ENCODE measurements at places on chromosomes 6 and 20. TPM values are rescaled to one million over a fixed set of nuclear protein-coding genes. Genes with fewer than 3 reads are reported as not detected.

GRCh38 chr20:19018881-19019280 is 193.6 kb upstream of the SLC24A3 start:
- DNase-seq, result no peak
- H3K4me1 ChIP-seq, result no peaks in the 10 kb centered on the region
- no peak overlapping the region for H3K4me3 ChIP-seq
- H3K36me3 ChIP-seq, result no peaks in the 10 kb centered on the region
- no peak overlapping the region for H3K27ac ChIP-seq
- H3K27me3 ChIP-seq, result no peaks in the 10 kb centered on the region

GRCh38 chr20:50194831-50195523 is 4.3 kb downstream of the CEBPB start:
- peak overlapping the region; percentile 99 for H3K27ac ChIP-seq
- no peak overlapping the region for H3K4me3 ChIP-seq
- no peaks in the 10 kb centered on the region for H3K4me1 ChIP-seq
- no peaks in the 10 kb centered on the region for H3K36me3 ChIP-seq

DNA sequence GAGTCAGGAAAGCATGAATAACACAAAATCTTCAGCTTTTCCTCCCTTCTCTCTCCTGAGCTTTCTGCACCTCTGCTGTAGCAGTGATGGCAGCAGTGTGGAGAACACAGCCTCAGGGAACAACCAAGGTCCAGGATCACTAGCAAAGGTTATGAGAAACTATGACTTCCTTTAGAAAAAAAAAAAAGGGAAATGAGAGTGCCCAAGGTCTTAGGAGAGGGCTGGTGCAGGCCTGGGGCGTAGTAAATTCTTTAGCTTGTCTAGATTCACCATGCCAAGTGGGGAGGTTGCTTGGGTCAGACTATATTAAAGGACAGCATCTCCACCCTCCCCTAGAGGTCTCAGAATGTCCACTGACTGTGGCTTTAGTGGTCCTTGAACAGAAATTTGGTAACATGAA is 40.4 kb upstream of the POLR1H start:
- DNase-seq, result no peak
- H3K27ac ChIP-seq, result no peak overlapping the region
- H3K27me3 ChIP-seq, result no peaks in the 10 kb centered on the region
- H3K36me3 ChIP-seq, result no peaks in the 10 kb centered on the region
- H3K4me3 ChIP-seq, result no peak overlapping the region

- no peaks in the 10 kb centered on the region for H3K4me1 ChIP-seq
- no peaks in the 10 kb centered on the region for H3K27me3 ChIP-seq
- no peaks in the 10 kb centered on the region for H3K36me3 ChIP-seq
- no peak overlapping the region for H3K27ac ChIP-seq
- no peak for DNase-seq
Measured at GRCh38 chr20:60253471-60253870, 295.2 kb downstream of the CDH26 start.

DNA sequence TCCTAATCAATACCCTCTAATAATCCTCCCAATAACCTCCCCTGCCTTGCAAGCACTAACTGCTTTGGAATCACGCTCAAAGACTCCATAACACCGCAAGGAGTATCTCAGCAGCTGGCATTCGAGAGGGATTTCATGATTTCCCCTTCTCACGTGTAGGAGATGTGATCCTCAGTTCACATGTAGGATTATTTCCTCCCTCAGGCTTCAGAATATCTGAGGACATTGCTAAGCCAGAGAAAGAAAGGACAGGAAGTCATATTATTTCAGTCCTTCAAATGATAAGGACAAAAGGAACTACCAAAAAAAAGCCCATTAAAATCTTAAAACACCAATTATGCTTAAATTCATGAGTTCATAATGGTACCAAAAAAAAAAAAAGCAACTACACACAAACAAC is 122.9 kb downstream of the NFATC2 start:
- H3K36me3 ChIP-seq, result no peaks in the 10 kb centered on the region
- no peak for DNase-seq
- no peaks in the 10 kb centered on the region for H3K27me3 ChIP-seq
- no peak overlapping the region for H3K27ac ChIP-seq

GRCh38 chr20:50866036-50866685 is 65.1 kb downstream of the ADNP start:
- H3K27me3 ChIP-seq, result no peaks in the 10 kb centered on the region
- H3K4me3 ChIP-seq, result no peak overlapping the region
- no peaks in the 10 kb centered on the region for H3K36me3 ChIP-seq
- no peaks in the 10 kb centered on the region for H3K4me1 ChIP-seq
- H3K27ac ChIP-seq, result no peak overlapping the region

- no peaks in the 10 kb centered on the region for H3K27me3 ChIP-seq
- no peak overlapping the region for H3K27ac ChIP-seq
- H3K4me3 ChIP-seq, result no peak overlapping the region
- no peaks in the 10 kb centered on the region for H3K36me3 ChIP-seq
- DNase-seq, result no peak
Measured at GRCh38 chr6:83917001-83917400, 57.5 kb downstream of the CYB5R4 start.

DNA sequence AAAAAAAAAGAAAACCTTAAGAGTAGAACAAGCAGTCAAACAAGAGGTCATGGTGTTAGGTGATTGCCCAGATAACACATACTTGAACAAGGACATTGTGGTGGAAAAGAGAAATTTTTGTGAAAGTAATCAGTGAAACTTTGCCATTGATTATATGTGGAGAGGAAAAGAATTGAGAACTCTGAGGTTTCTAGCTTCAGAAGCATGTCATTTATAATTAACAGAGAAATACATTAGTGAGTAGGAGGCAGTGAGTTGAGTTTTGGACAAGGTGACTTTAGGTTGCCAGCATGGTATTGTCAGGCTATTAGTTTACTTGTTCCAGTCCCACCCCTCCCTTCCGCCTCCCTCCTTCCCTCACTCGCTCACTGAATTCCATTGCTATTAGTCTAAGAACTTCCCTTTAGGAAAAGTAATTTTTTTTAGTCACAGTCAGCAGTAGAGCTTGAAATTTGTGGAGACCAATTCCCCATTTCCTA is 17.2 kb downstream of the TAB2 start:
- H3K4me1 ChIP-seq, result no peaks in the 10 kb centered on the region
- no peak for DNase-seq
- H3K27me3 ChIP-seq, result no peaks in the 10 kb centered on the region
- no peak overlapping the region for H3K4me3 ChIP-seq

GRCh38 chr6:9520417-9521151 is 894.3 kb downstream of the TFAP2A start:
- H3K4me3 ChIP-seq, result no peak overlapping the region
- no peaks in the 10 kb centered on the region for H3K4me1 ChIP-seq
- no peaks in the 10 kb centered on the region for H3K36me3 ChIP-seq
- H3K27me3 ChIP-seq, result no peaks in the 10 kb centered on the region
- DNase-seq, result no peak
- no peak overlapping the region for H3K27ac ChIP-seq

GRCh38 chr20:33812908-33813462 is 1.8 kb downstream of the CHMP4B start:
- no peaks in the 10 kb centered on the region for H3K27me3 ChIP-seq
- peak overlapping the region; percentile 90 for H3K27ac ChIP-seq
- DNase-seq, result peak; percentile 67
- H3K4me3 ChIP-seq, result peak overlapping the region; percentile 98
- H3K4me1 ChIP-seq, result peaks cover 21% of the 10 kb centered on the region

ZC2HC1B gene
- not detected for total RNA-seq

CPNE5 gene
- 4.6 TPM for total RNA-seq

MAS1L gene
- total RNA-seq, result 0.54 TPM

SLC26A8 gene
- 0.27 TPM for total RNA-seq

AKAP12 gene
- total RNA-seq, result 3.9 TPM

TRAPPC3L gene
- total RNA-seq, result not detected

PBX2 gene
- 47.5 TPM for total RNA-seq
